ENCODE measurements at places on chromosomes 3 and 15. TPM values are rescaled to one million over a fixed set of nuclear protein-coding genes. Genes with fewer than 3 reads are reported as not detected.

The CCR3 gene
- total RNA-seq, result not detected

The XXYLT1 gene
- 20.1 TPM for total RNA-seq

The NECTIN3 gene
- total RNA-seq, result 49.0 TPM

The ROPN1 gene
- not detected for total RNA-seq

The CYP11A1 gene
- not detected for total RNA-seq

The UBAP1L gene
- 0.65 TPM for total RNA-seq

The SUSD5 gene
- 9.3 TPM for total RNA-seq

The TCTA gene
- total RNA-seq, result 20.8 TPM

The SLC35G2 gene
- 16.8 TPM for total RNA-seq

The NRG4 gene
- total RNA-seq, result not detected

The SLC51A gene
- not detected for total RNA-seq

The PPP1R2 gene
- total RNA-seq, result 109 TPM

The WDR93 gene
- total RNA-seq, result under 0.01 TPM

The CRABP1 gene
- total RNA-seq, result not detected

The CNOT10 gene
- total RNA-seq, result 19.8 TPM

The C3orf70 gene
- total RNA-seq, result 1.8 TPM

The MCF2L2 gene
- total RNA-seq, result 1.8 TPM

The TMEM207 gene
- not detected for total RNA-seq

All from bladder microvascular endothelial cell (primary cell).